ENCODE measurements at places on chromosomes 1 and 21.

DNA sequence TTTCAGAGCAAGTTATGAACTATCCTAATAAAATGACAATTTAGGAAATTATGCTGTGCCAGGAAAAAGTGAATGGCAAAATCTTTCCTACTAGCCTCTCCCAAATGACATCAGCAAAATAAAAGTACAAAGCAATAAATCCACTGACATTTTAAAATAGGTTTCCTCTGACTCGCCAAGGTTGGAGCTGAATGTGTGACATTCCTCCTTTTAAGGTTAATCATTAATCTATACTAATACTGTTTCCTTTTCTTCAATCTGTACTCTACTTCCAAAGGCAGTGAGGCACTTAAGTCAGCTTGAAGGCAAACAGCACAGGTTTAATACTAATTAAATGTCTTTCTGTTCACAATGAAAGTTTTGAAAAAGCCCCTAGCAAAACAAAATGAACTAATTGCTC, 15.7 kb downstream of the RNF19B start:
- DNase-seq, result no peak

GRCh38 chr1:32651461-32652073, 559 bp downstream of the RBBP4 start:
- no peak for DNase-seq

DNA sequence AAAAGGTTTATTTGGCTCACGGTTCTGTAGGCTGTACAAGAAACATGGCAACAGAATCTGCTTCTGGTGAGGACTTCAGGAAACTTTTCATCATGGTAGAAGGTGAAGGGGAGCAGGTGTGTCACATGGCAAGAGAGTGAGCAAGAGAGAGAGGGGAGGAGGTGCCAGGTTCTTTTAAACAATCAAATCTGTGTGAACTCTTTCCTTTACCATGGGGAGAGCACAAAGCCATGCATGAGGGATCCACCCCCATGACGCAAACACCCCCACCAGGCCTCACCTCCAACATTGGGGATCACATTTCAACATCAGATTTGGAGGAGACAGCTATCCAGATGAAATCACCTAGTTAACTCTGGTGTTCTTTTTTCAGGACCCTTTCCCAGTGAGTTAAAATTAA, 103.6 kb downstream of the GALNT2 start:
- DNase-seq, result no peak

DNA sequence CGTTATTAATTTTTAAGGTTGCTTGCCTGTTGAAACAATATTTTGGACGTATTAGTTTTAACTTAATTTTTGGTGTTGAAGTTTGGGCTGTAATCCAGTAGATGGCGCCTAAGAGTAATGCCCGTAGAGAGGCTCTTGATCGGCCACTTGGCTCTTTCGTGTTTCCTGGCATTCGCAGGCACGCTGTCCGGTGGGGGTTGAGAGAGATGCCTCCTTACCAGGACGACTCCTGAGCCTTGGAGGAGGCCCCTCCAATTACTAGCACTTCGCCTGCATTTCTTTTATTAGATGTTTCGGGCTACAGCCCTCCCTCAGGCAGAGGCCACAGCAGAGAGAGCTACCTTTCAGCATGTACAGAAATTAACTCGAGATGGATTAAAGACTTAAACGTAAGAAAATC, 12.0 kb downstream of the OR2M4 start:
- DNase-seq, result no peak

GRCh38 chr1:109392788-109393616, 4.7 kb downstream of the SORT1 start:
- DNase-seq, result no peak

- DNase-seq, result peak; percentile 87
Measured at GRCh38 chr21:42262831-42263231, 43.9 kb downstream of the ABCG1 start.

- peak; percentile 90 for DNase-seq
Measured at GRCh38 chr1:200738949-200739651, 407 bp downstream of the CAMSAP2 start.

DNA sequence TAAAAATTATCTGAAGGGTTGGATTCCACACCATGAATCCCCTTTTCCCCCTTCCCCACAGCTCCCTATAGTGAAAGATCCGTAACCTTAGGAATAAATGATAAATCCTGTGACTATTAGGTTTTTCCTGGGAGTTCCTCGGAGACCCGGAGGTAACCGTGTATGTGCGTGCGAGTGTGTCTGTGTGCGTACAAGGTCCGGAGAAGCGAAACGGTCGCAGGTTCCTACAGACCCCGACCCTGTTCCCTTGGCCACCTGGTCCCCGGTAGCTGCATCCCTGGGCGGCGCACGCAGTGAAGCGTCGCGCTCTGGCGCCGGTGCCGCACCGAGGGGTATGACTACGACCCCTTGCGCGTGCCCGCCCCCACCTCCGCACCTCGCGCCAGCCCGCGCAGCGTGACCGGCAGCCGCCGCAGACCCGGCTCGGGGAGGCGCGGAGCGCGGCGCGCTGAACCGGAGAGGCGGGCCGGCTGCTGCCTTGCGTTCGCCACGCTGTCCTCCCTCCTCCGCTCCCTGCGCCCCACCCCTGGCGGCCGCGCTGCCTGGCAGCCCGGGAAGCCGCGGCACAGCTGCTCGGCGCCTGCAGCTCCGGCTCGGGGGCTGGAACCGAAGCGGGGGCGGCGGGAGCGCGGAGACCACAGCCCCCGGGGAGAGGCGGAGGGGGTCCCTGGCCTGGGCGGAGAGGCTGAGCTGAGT, at the start of gene AK5:
Gene AK5 (plus strand): TSS at position 529 of the 696 bp plus-strand sequence. CDS start 295 bp downstream, outside the sequence.
- no peak for DNase-seq

DNA sequence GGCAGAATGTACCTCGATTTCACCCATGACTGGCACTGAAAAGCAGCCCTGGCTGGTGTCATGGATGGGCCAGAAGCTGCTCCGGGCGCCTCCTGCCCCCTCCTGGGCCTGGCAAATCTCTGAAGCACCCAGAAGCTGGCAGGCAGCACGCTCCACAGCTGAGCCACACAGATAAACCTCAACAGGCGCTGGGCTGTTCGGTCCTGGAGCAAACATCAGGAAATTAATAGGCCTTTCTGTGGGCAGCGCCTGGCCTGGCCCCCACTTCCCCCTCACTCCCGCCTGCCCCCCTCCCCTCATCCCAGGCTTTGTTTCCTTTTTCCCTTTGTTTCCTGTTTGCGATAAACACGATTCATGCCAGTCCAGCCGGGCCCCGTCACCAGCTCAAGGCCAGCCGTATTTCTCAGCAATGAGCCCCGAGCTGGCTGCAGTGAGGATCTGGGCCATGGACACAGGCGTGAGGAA, 20.1 kb upstream of the DISP3 start:
- no peak for DNase-seq

- DNase-seq, result no peak
Measured at GRCh38 chr1:16219968-16220500, 7.6 kb upstream of the ARHGEF19 start.

- DNase-seq, result no peak
Measured at GRCh38 chr1:234550341-234551031, 59.5 kb downstream of the IRF2BP2 start.

DNA sequence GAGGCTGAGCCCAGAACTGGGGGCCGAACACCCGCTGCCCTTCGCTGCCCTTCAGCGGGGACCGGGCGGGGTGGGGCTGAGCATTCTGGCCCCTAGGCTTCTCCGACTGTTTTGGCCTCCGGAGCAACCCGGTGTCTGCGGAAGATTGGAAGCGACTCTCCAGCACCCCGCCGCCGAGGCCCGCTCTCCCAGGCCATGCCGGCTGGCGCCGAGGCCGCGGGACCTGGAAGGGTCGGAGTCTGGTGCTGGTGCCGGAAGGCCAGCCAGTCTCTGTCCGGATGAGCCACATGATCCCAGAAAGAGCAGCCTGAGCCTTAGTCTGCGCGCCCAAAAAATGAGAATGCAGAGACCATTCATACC, 272.0 kb downstream of the FOXD2 start:
- DNase-seq, result no peak

GRCh38 chr1:150842343-150842742, 34.1 kb downstream of the ARNT start:
- DNase-seq, result no peak

- DNase-seq, result no peak
Measured at GRCh38 chr1:61056196-61056572, 26.2 kb upstream of the NFIA start.

- no peak for DNase-seq
Measured at GRCh38 chr1:88266051-88266450, 418.0 kb upstream of the PKN2 start.

Data from chondrocyte (in vitro differentiated cells).